ENCODE measurements at places on chromosomes 5 and 9.

GRCh38 chr5:137269274-137269673 is 229.9 kb downstream of the SPOCK1 start:
- no peak for DNase-seq

- DNase-seq: no peak
These were observed 133.4 kb upstream of the GAS1 start for GRCh38 chr9:87080512-87081264.

DNA sequence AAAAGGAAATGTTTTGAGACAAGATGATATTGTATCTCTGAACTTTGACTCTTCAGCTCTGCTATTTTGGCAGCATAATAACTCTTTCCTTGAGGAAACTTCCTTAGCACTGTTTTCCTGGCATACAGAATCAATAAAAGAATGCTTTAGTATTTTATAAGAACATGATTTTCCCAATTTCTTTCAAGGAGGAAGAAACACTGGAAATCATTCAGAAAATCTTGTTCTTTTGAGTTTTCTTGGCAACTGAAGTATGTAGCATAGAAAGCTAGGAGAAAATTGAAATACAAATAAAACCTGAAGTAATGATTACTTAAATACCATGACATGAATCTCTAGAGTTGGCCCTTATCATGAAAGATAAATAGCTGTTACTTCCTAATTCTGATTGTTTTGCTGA is 461.4 kb upstream of the ZNF608 start:
- no peak for DNase-seq

DNA sequence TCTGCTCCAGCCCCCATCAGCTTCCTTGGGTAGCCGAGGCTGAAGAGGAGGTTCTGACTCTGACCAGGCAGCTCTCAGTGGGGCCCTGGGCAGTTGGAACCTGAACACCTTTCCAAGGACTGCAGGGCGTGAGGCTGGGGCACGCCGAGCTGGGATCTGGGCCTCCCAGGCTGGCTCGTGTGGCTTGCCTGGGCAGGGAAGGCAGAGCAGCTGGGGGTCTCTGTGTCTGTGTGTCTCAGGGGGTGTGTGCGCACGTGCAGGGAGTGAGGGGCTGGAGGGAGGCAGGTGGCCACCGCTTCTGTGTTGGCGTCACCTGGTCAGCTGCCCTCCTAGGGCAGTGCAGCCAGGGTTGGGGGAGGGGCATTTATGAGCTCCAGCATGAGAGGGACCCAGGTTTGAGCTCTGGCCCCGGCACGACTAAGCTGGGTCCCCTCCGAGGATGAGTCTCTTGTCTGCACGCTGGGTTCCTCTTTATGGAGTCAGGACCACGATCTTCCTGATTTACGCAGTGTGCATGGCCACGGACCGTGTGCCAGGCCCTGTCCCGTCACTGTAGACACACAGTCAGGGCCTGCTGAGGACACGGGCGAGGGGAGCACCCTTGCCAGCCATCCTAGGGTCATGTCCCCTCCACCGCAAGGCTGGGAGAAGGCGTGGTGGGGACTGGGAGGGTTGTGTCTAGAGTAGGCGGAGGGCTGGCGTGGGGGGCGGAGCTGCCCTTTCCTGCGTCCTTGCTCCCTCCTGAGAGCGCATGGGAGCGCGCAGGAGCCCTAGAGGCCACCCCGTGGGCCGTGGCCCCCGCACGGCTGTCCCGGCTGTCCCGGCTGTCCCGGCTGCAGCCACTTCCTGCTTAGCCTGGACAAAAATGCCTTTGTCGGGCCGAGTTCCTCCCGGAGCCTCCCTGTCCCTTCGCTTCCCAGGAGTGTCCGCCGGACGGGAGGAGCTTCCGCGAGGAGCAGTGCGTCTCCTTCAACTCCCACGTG is 4.6 kb downstream of the ADAMTSL2 start:
- no peak for DNase-seq

GRCh38 chr9:84990416-84990815 is 320.9 kb downstream of the NTRK2 start:
- DNase-seq: no peak

DNA sequence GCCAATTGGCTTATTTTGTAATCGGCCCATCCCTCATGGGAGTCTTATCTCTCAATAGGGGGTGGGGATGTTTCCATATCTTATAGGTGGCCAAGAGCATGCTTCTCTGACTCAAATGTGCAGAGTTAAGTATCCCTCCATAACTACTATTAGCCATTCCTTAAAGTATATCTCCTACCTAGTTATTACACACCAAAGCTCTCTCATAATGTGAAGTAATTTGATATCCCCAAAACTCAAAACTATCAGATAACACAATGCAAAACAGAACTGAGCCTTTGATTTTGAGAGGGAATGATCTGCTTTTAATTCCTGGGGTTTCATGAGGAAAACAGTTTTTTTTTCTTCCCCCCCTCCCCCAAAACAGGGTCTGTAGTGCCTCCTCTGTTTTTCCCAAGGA is 28.4 kb downstream of the UNC13B start:
- DNase-seq: no peak

DNA sequence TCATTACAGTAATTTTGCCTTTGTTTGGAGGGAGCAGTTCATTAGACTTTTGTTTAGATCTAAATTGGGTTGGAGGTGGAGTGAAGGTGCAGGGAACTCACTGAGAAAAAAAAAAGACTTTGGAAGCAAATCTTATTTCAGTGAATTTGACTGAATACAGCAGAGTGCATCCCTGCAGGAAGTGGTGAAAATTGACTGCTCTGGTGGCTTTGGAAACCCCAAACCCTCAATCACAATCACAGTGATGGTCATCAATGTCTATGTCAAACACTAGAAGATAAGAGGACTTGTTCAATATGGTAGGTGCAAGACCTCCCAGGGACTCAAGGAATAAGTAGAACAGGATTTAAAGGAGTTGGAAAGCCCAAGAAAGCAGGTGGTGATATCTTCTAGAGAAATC is 76.0 kb upstream of the RASA1 start:
- no peak for DNase-seq

DNA sequence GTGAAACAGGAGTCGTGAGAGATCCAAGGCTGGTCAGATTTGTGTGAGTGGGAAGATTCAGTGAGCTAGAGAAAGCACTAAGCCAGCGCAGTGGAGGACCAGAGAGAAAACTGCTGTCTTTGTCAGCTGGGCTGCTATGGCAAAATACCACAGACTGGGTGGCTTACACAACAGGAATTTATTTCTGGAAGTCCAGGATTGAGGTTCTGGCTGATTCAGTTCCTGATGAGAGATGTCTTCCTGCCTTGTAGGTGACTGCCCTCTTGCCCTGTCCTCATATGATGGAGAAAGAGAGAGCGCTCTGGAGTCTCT is 24.2 kb upstream of the ANKRD33B start:
- DNase-seq: no peak

DNA sequence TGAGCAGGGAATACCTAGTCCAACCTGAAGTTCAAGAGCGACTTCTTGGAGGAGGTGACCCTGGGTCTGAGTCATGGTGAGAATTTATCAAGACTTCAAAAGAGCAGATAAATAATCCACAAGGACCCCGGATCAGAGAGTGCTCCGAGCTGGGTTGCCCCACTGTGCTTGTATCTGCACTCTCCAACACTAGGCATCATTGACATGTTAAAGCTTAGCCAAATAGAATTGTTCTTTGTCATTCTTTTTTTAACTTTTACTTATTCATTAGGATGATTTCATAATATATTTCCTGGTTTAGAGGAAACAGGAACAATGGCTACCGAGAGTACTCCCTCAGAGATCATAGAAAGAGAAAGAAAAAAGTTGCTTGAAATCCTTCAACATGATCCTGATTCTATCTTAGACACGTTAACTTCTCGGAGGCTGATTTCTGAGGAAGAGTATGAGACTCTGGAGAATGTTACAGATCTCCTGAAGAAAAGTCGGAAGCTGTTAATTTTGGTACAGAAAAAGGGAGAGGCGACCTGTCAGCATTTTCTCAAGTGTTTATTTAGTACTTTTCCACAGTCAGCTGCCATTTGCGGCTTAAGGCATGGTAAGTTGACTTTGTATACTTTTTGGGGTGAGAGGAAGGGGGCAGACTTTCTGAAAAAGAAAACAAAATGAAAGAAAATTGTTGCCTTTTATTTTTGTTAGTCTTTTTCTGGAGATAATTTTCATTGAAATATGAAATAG is at the start of gene CARD6:
CARD6 (plus strand) TSS at position 300 of the 738 bp plus-strand sequence; CDS start at position 316, 16 bp downstream.
- DNase-seq: no peak
